ENCODE measurements at places on chromosomes 12 and 14. TPM values are rescaled to one million over a fixed set of nuclear protein-coding genes. Genes with fewer than 3 reads are reported as not detected.

The KRT74 gene
- not detected for total RNA-seq

The RNASE4 gene
- 31.9 TPM for total RNA-seq

The ANO2 gene
- not detected for total RNA-seq

The SOAT2 gene
- total RNA-seq: 0.16 TPM

The PMEL gene
- 1.3 TPM for total RNA-seq

The OTUB2 gene
- total RNA-seq: 1.6 TPM

The GAS2L3 gene
- total RNA-seq: 12.8 TPM

All from bronchial smooth muscle cell (primary cell).